BJ (cell line): ENCODE measurements at places on chromosomes 1 and 21.

DNA sequence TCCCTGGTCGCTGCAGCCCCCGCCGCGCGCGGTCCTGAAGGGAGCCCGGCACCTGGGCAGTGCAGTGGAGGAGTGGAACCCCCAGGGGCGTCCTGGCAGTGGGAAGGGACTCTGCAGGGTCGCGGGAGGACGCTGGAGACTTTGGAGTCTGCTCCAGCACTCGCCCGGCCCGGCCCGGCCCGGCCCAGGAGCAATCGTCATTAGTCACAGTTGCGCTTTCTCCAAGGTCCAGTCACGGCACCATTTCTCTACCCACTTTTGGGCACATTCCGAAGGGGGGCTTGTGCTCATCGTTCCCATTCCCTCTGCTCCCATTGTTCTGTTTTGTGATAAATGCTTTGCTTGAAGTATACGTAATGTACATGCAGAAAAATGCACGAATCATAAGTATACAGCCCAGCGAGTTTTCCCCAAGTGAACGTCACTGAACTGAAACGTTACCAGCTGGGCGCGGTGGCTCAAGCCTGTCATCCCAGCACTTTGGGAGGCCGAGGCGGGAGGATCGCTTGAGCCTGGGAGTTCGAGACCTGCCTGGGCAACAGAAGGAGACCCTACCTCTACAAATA lies 999 bp downstream of the THAP3 start:
- no peak for DNase-seq

GRCh38 chr1:65538086-65538485 lies 117.6 kb downstream of the LEPR start:
- no peak for DNase-seq

DNA sequence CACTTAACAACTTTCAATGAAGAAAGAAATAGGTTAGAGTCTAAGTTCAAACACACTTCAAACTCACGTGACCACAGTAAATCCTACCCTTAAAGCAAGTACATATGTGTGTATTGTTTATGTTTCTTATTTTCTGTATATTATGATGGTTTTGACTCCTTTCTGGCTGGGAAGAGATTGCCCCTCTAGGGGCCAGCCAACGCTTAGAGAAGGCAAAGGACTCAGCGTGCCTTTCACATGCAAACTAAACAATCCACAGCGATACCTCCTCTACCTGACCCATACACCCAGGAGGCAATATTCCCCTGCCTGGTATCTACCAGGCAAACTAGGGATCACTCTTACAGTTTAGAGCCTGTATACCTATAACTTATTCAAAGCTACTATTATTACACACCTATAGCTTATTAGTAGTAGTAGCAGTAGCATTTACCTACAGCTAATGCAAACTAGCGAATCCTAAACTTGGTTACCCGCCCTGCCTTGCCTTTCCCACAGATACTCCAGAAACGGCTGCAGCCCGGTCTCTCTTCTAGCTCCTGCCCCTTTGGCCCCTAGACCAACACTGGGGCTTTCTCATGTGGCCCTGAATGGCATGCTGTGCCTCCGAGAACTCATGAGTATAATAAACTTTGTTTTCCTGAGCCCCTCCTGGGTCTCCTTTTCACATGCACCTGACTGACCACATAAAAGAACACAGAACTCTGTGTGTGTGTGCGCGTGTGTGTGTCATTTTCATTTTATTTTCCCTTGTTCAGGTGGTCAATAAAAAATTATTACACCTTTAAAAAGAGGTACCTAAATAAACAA lies 14.0 kb downstream of the NRIP1 start:
- no peak for DNase-seq

GRCh38 chr1:19391596-19391981 lies 79.5 kb downstream of the SLC66A1 start:
- no peak for DNase-seq

GRCh38 chr1:61220536-61220935 lies 138.2 kb downstream of the NFIA start:
- DNase-seq: no peak

- DNase-seq: peak; percentile 48
Measured at GRCh38 chr21:37341254-37341960, 25.2 kb upstream of the DYRK1A start.

- DNase-seq: no peak
Measured at GRCh38 chr1:30123896-30124295, 599.5 kb downstream of the MATN1 start.

- no peak for DNase-seq
Measured at GRCh38 chr1:42336978-42337377, 1.9 kb upstream of the FOXJ3 start.

DNA sequence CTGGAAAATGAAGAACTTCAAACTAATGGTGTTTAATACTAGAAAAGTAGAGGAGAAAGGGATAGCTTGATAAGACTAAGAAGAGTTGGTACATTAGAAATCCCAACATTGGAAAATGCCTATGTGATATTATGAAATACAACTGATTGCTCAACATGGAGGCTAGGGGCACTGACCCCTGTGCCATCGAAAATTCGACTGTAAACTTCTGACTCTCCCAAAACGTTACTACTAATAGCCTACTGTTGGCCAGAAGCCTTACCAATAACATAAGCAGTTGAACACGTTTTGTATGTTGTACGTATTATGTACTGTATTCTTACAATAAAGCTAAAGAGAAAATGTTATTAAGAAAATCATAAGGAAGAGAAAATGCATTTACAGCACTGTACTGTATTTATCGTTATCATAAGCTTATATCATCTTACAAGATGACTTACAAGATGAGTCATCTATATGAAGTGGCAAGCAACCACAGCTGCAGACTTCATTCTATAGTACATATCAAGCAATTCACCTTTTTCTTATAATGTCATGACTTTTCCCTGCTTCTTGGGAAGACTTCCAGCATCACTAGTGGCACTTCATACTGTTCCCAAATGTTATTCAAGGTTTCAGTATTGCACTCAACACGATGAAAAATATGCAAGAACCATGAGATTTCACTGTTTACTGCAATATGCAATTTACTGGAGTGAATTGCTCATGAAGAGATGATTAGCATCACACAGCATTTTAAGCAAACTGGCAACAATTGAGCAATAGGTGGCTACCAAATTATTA lies 12.9 kb upstream of the CTSK start:
- no peak for DNase-seq

- DNase-seq: no peak
Measured at GRCh38 chr1:167258858-167259257, 38.2 kb downstream of the POU2F1 start.

- DNase-seq: no peak
Measured at GRCh38 chr1:170354246-170354645, 177.7 kb upstream of the GORAB start.

GRCh38 chr1:11701551-11701961 lies 10.0 kb downstream of the DRAXIN start:
- no peak for DNase-seq

DNA sequence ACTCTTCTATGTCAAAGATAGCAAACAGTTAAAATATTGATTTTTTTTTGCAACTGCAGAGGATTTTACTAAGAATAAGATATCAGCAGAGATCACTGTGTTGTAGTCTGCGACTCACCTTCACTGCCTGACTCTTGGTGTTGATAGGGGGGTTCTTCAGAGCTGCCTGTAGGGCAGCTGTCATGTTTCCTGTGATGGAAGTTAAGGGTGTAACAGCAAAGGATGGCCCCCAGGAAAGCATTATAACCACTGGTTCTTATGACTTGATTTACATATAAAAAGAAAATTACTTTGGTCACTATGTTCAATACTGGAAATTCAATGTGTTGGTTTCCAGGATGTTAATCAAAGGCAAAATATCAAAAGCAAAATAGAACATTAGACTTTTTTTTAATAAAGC lies 2.6 kb downstream of the ARPC5 start:
- no peak for DNase-seq
